ENCODE measurements at places on chromosomes 5 and 9. TPM values are rescaled to one million over a fixed set of nuclear protein-coding genes. Genes with fewer than 3 reads are reported as not detected.

- H3K27ac ChIP-seq, result no peak overlapping the region
- no peaks in the 10 kb centered on the region for H3K36me3 ChIP-seq
- no peaks in the 10 kb centered on the region for H3K27me3 ChIP-seq
Measured at GRCh38 chr5:180640861-180641565, 8.4 kb downstream of the FLT4 start.

Gene RXFP3
- not detected for total RNA-seq

Gene TMEM203
- total RNA-seq, result 34.1 TPM

DNA sequence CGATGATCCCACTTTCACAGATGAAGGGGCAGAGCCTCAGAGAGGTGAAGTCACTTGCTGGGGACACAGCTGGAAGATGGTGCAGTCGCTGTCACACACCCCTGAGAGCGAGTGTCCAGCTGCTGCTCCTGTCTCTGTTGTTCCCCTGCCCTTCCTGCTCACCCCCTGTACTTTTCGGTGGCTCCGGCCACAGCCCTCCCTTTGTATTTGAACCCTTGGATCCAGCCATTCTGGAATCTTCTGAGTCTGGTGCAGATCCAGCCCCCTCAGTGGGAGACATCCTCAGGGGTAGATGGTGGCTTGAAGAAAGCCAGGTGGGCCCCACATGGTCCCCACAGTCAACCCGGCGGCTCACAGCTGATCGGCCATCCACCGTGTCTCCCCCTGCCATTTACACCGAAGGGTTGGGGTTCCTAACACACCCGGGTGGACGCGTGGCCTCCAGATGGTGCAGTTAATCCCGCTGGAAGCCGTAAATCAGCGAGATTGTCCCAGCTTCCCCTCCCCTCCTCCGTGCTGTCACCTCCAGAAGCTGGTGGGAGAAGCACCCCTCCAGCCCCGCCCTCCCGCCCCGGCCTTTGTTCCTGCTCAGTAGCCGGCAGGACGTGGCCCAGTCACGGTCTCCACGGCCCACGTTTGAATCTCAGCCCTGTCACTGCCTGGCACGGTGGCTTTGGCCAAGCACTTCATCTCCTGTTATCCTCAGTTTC lies 204.8 kb downstream of the C9orf50 start:
- no peak overlapping the region for H3K27ac ChIP-seq
- H3K27me3 ChIP-seq, result no peaks in the 10 kb centered on the region
- H3K4me1 ChIP-seq, result no peaks in the 10 kb centered on the region
- DNase-seq, result no peak
- H3K4me3 ChIP-seq, result no peak overlapping the region

DNA sequence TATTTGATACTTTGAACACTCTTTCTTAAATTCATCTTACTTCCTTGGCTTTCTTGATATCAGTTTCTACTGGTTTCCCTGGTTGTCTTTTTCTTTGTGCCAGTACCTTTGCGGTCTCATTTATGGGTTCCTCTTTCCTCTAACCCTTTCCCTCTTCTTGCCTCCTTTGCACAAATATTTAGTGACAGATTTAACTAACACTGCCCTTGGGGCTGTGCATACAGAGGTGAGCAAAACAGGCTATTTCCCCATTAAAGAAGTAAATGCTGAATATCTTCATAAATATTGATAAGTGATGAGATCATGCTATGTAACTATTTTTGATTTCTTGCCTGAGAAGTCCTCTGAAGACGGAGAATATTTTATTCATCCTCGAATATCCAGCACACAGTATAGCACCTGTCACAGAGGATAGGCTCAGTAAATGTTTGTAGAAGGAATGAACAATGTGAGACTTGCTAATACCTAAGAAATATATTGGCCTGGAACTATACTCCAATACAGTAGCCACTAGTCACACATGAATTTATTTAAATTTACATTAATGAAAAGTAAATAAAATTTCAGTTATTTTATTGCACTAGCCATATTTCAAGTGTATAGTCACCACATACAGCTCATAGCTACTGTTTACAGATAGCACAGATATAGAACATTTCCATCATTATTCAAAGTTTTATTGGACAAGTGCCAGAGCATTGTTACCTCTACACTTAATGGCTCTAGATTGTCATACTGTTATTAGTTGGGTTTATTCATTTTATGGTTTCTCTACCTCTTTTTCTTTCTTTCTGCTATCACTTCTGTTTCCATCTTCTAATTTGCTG lies 90.4 kb downstream of the RIC1 start:
- no peak overlapping the region for H3K4me3 ChIP-seq
- H3K27me3 ChIP-seq, result no peaks in the 10 kb centered on the region
- peaks cover 45% of the 10 kb centered on the region for H3K36me3 ChIP-seq

DNA sequence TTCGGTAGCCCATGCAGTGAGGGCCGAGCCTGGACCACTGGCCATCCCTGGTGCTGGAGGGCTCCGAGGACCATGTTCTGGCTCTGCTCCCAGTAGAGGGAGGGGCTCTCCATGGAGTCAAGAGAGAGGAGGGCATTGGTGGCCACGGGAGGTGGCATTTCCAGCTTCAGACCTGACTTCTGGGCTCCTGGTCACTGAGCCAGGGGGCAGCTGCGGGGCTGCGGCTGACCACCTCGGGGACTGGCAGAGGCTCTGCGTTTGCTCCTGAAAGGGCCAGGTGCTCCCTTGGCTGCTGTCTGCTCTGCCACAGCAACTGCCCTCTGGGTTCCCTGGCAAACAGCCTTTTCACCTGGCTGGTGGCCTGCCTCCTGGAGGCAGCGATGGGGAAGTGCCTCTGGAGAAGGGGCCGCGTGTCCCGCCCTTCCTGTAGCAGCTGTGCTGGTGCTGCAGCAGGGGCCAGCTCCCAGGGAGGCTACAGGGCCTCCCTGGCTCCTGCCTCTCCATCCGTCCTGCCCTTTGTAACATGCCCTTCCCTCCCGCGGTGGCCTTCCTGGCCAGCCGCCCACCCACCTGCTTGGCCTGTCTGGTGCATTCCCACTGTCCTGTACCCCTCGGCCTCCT lies 144.6 kb downstream of the CACNA1B start:
- H3K36me3 ChIP-seq, result peaks cover 15% of the 10 kb centered on the region
- no peaks in the 10 kb centered on the region for H3K4me1 ChIP-seq
- no peak overlapping the region for H3K27ac ChIP-seq
- H3K4me3 ChIP-seq, result peak overlapping the region; percentile 55
- no peaks in the 10 kb centered on the region for H3K27me3 ChIP-seq
- peak; percentile 92 for DNase-seq

Gene TMC1
- 2.5 TPM for total RNA-seq

DNA sequence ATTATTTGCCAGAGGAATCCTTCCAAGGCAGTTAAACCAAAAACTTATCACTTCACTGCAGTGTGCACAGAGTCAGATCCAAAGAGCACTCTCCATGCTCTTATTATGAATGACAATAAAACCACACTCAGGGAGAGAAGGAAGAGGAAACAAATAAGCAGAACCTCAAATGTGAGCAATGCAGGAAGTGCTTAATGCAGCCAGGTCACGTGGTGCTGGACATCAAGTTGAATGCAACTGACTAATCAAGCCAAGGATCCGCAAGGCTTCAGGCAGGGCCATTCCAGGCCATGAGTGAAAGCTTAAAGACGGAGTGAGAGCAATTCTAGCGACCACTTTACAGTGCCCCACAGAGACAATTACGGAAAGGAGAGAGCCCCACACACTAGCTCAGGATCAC lies 230.4 kb upstream of the PUM3 start:
- no peaks in the 10 kb centered on the region for H3K27me3 ChIP-seq
- no peak overlapping the region for H3K27ac ChIP-seq
- H3K36me3 ChIP-seq, result 0 out of 3 replicates have a peak, but pooled peaks cover 1% of the 10 kb centered on the region
- no peak overlapping the region for H3K4me3 ChIP-seq
- no peaks in the 10 kb centered on the region for H3K4me1 ChIP-seq
- no peak for DNase-seq

GRCh38 chr9:116589392-116590354 lies 97.4 kb upstream of the TRIM32 start:
- no peak overlapping the region for H3K27ac ChIP-seq
- no peak overlapping the region for H3K4me3 ChIP-seq
- H3K36me3 ChIP-seq, result peaks cover 1% of the 10 kb centered on the region
- H3K27me3 ChIP-seq, result no peaks in the 10 kb centered on the region
- H3K4me1 ChIP-seq, result no peaks in the 10 kb centered on the region
- peak; percentile 77 for DNase-seq

DNA sequence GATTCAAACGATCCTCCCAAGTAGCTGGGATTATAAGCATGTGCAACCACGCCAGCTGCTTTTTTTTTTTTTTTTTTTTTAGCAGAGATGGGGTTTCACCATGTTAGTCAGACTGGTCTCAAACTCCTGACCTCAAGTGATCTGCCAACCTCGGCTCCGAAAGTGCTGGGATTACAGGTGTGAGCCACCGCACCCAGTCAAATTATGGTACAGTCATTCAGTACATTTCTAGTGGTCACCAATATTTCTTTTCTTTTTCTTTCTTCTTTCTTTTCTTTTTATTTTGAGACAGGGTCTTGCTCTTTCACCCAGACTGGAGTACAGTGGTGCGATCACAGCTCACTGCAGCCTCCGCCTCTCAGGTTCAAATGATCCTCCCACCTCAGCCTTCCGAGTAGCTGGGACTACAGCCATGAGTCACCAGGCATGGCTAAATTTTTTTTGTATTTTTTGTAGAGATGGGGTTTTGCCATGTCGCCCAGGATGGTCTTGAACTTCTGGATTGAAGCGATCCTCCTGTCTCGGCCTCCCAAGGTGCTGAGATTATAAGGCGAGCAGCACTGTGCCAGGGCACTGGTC lies 25.4 kb upstream of the DCP2 start:
- H3K27me3 ChIP-seq, result no peaks in the 10 kb centered on the region
- no peak for DNase-seq
- no peak overlapping the region for H3K27ac ChIP-seq
- no peak overlapping the region for H3K4me3 ChIP-seq
- H3K4me1 ChIP-seq, result no peaks in the 10 kb centered on the region

- H3K36me3 ChIP-seq, result no peaks in the 10 kb centered on the region
- no peak overlapping the region for H3K27ac ChIP-seq
- no peaks in the 10 kb centered on the region for H3K27me3 ChIP-seq
- peak overlapping the region; percentile 78 for H3K4me3 ChIP-seq
- DNase-seq, result no peak
Measured at GRCh38 chr9:126721564-126721981, 83.3 kb upstream of the ZBTB43 start.

All from H9 (cell line).